NCI-H2107 (cell line): ENCODE measurements at places on chromosomes 7 and 10.

DNA sequence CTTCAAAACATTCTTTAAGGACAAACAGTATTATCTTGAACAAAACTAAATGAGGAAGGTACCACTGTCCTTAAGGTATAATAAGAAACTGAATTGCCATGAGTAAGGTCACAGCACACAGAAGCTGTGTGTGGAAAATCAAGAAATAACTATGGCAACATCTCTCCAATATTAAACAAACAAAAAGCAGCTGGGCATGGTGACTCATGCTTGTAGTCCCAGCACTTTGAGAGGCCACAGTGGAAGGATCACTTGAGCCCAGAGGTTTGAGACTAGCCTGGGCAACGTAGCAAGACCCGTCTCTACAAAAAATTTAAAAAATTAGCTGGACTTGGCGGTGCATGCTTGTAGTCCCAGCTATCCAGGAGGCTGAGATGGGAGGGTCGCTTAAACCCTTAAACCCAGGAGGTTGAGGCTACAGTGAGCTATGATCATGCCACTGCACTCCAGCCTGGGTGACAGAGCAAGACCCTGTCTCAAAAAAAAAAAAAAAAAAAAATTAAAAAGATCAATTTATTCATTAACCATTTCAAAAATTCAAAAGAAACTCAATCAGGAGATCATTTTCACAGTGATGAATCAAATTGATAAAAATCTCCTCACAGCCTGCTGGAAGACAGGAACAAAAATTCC is 195.4 kb downstream of the SKIDA1 start:
- no peak for DNase-seq

GRCh38 chr7:30173058-30173897 is 38.5 kb downstream of the MTURN start:
- DNase-seq, result peak; percentile 86

- no peak for DNase-seq
Measured at GRCh38 chr7:152959610-152960009, 200.1 kb downstream of the ACTR3B start.

DNA sequence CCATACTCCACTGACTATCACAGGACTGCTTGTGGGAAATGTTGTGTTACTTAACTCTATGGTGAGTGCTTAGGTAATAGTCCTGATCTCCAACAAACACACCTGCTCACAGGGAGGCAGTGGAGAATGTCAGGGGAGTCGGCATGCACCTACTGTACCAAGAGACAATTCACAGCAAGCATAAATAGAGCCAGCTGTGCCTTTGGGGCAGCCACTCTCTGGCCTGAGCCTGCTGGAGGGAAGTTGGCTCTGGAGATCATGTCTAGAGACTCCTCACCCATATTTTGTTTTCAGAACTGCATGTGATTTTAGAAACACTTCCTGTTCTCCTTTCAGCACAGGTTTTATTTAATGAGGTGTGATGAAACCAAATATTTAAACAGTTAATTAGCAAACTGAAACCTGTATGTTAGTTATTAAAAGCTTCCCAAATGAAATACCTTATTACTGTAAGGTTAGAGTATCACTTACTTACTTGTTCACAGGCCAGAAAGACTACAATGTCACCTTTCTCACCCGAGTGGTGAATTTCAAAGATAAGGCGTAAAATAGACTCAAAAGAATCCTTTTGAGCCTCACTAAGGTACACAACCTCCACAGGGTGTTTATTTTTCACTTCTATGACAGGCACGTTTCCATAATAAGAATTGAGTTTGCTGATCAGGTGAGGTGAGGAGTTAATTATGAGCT is 21.8 kb downstream of the DHX32 start:
- DNase-seq, result no peak

DNA sequence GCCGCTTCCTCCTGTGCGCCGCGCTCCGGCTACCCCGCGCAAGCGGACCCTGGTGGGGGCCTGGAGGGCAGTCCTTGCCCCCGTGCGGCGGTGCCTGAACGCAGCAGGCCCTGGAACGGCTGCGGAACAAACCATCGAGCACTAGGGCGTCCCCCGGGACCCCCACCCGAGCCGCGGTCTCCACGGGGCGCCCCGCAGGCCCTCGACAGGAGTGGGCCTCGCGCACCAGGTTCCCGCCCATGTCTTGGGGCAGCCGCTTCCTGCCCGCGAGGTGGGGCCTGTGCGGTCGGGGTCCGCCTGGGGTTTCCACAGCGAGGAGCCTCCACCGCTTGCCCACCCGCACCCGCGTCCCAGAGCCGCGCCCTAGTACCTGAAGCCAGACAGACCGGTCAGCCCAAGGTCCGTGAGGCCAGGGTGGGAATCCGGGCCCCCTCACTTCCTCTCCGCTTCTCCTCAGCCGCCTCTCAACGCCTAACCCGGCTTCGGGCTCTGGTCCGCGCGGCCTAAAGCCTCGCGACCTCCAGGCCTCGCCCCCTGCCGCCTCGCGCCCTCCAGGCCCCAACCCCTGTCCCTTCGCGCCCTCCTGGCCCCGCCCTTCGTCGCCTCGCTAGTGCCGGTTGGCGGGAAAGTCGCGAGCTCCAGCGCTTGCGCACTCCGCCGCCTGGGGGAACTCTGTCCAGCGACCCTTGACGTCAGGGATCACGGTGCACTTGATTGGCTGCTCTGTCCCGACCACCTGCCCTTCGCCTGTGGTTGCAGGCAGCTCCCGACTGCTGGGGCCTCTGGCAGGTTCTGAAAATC is 7.0 kb upstream of the GBX1 start:
- DNase-seq, result no peak

DNA sequence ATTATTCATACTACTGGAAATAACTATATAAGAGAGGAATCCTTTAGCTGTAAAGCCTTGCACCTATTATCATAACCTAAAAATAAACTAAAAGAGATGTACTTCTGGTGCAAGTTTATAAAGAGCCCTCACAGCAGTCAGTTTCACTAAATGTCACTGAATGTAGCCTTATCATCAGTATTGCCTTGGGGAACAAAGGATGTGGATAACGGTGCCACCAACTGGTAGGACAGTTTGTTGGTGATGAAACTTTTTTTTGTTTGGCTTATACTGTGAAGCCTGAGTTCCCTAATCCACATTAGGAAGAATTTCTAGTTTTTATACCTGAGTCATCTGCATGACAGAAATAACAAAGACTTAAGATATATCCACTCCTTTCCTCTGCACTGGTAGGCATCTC is 117.9 kb upstream of the COL1A2 start:
- no peak for DNase-seq
